ENCODE measurements at places on chromosomes 13 and 19. TPM values are rescaled to one million over a fixed set of nuclear protein-coding genes. Genes with fewer than 3 reads are reported as not detected.

PBX4 gene
- not detected for polyA plus RNA-seq

DAND5 gene
- not detected for polyA plus RNA-seq

KIR2DL4 gene
- polyA plus RNA-seq: not detected

DNA sequence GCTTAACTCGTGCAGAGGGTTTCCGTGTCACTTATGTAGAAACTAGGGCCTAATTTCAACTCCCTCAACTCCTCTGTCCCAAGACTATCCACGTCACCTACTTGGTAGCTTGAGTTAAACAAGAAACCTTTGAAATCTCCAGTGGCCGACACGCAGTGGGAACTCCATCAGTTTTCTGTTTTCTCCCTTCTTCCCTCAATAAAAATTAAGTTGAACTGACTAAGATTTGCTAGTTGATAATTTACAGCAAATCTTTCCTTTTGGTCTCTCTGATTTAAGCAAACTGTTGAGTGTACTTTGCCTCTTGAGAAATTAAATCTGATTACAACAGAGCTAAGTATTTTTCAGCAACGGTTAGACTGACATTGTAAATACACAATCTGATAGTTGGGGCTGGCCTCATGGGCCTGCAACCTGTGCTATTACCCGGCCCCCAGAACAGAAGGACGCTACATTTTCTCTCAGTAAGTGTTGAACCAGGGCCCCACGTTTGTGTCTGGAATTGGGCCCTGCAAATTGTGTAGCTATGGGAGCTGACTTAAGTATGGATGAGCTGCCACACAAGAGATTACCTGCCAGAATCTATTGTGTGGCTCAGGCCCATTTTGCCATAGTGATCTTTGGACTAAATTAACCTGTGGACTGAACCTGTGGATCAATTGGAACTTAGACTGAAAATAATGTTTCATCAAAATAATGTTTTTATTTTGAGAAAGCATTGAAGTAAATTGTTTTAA lies 708 bp upstream of the ESD start:
- peak overlapping the region; percentile 91 for H3K4me3 ChIP-seq
- H3K4me1 ChIP-seq: peaks cover 28% of the 10 kb centered on the region
- H3K36me3 ChIP-seq: no peaks in the 10 kb centered on the region
- no peaks in the 10 kb centered on the region for H3K27me3 ChIP-seq
- peak overlapping the region; percentile 81 for H3K27ac ChIP-seq

- DNase-seq: no peak
- H3K4me1 ChIP-seq: no peaks in the 10 kb centered on the region
- H3K27me3 ChIP-seq: no peaks in the 10 kb centered on the region
- H3K36me3 ChIP-seq: no peaks in the 10 kb centered on the region
- no peak overlapping the region for H3K4me3 ChIP-seq
Measured at GRCh38 chr13:49840266-49840665, 47.8 kb upstream of the KPNA3 start.

SGCG gene
- not detected for polyA plus RNA-seq

DNA sequence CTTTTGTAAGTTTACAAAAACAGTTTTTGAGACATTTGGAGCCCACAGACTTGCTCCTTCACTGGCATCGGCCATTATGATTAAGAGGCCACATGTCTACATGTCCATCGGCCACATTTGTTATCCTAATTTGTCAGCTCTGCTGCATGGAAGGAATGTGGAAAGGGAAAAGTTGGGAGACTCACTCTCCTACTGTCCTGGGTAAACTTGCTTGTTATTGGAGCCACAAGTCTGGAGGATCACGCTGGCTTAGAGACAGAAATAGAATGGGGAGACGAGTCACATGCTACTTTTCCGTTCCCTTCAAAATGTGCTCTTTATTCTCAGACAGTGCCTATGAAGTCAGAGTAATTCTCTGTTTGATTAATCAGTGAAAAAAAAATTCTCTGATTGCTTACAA lies 741.2 kb upstream of the PCDH9 start:
- H3K27me3 ChIP-seq: no peaks in the 10 kb centered on the region
- no peaks in the 10 kb centered on the region for H3K4me1 ChIP-seq
- DNase-seq: no peak
- H3K27ac ChIP-seq: no peak overlapping the region
- no peaks in the 10 kb centered on the region for H3K36me3 ChIP-seq

DNA sequence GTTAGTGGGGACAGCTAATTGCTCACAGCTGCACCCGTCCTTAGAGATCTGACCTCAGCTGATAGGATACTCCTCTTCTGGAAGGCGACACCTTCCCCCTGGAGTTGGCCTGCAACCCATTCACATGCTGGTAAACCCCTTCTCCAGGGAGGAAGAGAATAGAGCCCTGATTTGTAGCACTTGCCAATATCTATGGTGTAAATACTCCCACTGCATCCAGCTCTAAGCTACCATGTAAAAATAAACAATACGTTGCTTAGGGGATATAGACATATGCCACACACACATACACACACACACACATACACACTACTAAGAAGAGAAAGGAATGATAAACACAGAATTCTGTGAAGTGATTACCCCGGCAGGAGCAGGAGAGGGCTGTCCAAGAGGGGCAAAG lies 49.4 kb upstream of the KCTD15 start:
- DNase-seq: no peak
- no peaks in the 10 kb centered on the region for H3K36me3 ChIP-seq
- no peaks in the 10 kb centered on the region for H3K27me3 ChIP-seq
- no peaks in the 10 kb centered on the region for H3K4me1 ChIP-seq
- no peak overlapping the region for H3K27ac ChIP-seq
- no peak overlapping the region for H3K4me3 ChIP-seq

- H3K4me1 ChIP-seq: peaks cover 20% of the 10 kb centered on the region
- H3K27me3 ChIP-seq: no peaks in the 10 kb centered on the region
- no peak overlapping the region for H3K27ac ChIP-seq
- no peaks in the 10 kb centered on the region for H3K36me3 ChIP-seq
Measured at GRCh38 chr13:20195801-20196200, 3.1 kb upstream of the GJB2 start.

DNA sequence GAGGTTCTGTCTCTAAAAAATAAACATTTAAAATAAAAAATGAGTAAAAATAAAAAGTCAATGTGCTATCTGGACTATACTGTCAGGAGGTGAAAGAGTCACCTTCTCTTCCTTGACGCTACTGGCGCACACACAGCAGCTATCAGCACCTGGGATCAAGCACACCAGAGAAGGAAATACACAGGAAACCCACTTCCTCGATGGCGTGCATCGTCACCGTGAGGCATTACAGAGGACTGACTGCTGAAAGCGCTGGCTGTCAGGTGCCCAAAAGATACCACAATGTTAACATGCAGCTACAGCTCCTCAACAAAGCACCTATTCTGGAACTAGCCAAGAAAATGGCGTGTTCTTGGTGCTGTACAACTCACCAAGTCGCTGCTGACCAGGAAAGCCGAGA lies 6.1 kb downstream of the SLC35E1 start:
- H3K27me3 ChIP-seq: no peaks in the 10 kb centered on the region
- DNase-seq: no peak
- H3K27ac ChIP-seq: no peak overlapping the region
- no peak overlapping the region for H3K4me3 ChIP-seq

DNA sequence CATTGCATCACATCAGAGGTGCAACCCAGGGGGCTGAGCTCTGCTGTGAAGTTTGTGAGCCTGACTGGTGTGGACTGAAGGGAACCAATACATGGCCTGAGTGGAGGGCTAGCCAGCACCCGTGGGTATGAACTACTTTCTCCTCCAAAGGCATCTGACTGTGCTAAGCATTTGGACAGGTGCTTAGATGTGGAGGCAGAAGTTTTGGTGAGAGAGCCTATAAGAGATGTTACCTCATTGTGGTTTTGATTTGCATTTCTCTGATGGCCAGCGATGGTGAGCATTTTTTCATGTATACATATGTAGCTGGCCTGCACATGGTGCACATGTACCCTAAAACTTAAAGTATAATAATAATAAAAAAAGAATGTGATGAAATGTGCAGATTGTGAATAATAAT lies 46.9 kb downstream of the TEX29 start:
- no peak for DNase-seq
- no peaks in the 10 kb centered on the region for H3K27me3 ChIP-seq
- no peaks in the 10 kb centered on the region for H3K4me1 ChIP-seq

DNA sequence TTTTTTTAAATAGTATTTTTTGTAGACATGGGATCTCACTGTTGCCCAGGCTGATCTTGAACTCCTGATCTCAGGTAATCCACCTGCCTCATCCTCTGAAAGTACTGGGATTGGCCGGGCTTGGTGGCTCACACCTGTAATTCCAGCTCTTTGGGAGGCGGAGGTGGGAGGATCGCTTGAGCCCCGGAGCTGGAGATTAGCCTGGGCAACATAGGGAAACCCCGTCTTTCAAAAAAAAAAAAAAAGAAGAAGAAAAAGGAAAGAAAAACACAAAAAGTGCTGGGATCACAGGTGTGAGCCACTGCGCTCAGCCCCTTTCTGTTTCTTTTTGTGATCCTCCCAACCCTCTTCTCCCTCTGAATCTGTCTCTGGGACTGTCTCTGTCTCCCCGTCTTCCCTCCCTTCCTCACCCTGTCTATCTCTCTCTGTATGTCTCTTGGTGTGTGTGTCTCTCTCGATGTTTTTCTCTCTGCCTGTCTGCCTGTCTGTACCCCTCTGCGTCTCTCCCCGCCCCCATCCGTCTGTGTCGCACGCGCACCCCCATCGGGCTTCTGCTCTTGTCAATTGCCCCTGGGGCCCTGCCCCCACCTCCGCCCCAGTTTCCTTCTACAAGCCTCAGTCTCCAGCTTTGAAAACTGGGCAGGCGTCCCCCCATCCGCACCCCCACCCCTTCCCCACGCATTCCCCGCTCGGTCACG lies 540 bp upstream of the ZFP36 start:
- H3K27me3 ChIP-seq: no peaks in the 10 kb centered on the region
- H3K27ac ChIP-seq: peak overlapping the region; percentile 94
- no peak for DNase-seq
- peak overlapping the region; percentile 65 for H3K4me3 ChIP-seq

Measured in liver (tissue), 10 donors.